ENCODE measurements at places on chromosomes 11 and 22. TPM values are rescaled to one million over a fixed set of nuclear protein-coding genes. Genes with fewer than 3 reads are reported as not detected.

LMO1 gene
- total RNA-seq = not detected

DNA sequence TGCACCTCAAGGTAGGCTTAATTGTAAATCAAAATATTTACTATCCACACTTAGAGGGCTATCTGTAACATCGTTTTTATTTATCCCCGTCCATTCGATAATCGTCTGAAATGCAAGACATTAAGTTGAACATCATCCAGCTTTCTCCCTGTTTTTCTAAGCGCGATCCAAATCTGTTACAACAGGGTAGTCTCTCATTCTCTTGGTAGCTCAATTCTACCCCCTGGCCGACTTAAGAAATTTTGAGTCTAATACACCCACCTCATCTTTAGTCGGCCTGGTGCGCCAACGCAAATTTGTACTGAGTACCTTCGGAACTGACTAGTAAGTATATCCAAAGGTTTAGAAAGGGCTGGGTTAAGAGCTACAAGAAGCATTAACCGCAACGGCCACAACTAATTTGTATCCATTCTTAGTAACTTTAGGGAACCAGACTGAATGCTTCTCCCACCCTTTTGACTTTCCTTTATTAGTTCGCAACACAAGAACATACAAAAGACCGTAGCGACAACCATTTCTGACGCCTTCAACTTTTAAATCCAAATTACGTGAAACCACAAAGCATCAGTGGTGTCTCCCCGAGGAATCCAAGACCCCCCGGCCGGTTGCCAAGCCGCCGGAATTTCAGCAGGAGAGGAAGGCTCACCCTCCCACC lies 1.0 kb upstream of the ZNF143 start:
- peak; percentile 58 for DNase-seq

- no peak for DNase-seq
These were observed 1.6 kb upstream of the KRTAP5-1 start for GRCh38 chr11:1586699-1587098.

DNA sequence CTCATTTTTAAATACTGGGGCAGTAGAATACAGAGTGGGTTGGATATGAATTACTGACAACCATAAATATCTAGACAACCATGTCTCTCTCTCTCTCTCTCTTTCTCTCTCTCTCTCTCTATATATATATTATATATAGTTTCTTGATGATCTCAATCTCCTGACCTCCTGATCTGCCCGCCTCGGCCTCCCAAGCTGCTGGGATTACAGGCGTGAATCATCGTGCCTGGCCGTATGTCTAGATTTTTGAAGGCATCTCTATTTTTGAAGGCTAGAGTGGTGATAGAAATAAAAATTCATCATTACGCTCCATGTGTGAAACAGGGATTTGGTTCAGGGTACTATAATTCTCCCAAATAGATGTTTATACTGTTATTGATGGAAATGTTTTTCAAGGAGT lies 84.1 kb downstream of the DDX10 start:
- no peak for DNase-seq

- no peak for DNase-seq
These were observed 2.1 kb upstream of the DPAGT1 start for GRCh38 chr11:119103793-119104192.

DNA sequence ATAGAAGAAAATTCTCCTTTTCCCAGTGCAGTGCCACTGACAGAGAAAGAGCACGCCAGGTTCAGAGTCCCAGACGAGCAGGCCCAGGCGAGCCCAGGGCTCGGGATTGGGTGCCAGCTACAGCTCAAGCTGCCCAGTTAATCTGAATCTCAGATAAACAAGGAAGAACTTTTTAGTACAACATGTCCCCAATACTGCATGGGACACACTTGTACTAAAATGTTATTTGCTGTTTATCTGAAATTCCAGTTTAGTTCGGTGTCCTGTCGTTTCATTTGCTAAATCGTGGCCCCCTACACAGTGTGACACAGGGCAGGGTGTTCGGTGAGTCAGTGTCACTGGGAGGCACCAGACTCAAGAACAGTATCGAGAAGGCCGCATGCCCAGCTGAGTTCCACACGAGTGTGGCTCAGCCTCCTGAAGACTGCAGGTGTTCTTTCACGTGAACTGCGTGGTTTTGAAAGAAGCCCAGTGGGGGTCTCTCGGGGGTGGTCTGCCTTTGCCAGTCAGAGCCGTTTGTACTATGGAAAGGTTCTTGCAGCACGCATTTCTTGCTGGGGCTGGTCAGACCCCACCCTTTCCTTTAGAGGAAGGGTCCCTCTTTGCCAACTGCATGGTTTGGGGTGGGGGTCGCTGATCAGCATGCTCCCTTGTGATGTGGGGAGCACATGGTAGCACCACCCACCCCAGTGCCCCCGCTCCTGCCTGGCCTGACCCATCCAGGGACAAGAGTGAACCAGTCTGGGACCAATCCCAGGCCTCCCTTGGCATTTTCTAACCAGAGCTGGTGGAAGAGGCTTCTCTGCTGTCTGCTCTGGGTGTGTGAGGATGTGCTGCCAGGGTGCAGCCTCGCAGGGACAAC lies 115.6 kb upstream of the B3GAT1 start:
- peak; percentile 39 for DNase-seq

DNA sequence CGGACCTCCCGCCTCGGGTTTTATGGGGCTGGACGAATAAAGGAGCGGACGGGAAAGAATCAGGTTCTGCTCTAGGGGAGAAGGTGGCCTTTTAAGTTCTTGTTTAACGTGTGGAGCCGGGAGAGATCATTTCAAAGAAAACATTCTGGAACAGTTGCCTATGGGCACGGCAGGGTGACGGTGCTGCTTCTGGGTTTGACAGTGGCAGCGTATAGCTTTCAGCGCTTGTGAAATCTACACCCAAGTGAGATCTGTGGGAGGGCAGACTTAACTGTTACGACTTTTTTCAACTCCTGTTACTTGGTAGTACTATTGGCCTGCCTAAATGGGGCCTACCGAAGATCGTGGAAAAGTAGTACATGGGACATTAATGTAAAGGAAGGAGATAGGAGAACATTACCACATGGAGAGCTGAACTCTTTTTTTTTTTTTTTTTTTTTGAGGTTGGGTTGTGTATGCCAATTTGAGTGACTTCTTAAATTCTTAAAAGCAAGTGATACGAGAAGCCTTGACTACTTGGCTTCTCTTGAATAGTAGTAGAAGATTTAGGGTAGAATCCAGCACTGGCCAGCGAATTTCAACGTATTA lies 743 bp downstream of the USP47 start:
- no peak for DNase-seq

DNA sequence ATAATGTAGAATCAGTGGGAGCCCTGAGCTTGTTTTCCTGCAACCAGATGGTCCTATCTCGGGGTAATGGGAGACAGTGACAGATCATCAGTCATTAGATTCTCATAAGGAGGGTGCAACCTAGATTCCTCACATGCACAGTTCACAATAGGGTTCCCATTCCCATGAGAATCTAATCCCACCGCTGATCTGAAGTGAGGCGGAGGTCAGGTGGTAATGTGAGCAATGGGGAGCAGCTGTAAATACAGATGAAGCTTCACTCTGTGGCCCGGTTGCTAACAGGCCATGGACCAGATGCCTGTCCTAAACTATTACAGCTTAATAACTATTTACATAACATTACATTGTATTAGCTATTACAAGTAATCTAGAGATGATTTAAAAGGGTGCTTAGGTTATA lies 17.0 kb downstream of the DIXDC1 start:
- no peak for DNase-seq

DNA sequence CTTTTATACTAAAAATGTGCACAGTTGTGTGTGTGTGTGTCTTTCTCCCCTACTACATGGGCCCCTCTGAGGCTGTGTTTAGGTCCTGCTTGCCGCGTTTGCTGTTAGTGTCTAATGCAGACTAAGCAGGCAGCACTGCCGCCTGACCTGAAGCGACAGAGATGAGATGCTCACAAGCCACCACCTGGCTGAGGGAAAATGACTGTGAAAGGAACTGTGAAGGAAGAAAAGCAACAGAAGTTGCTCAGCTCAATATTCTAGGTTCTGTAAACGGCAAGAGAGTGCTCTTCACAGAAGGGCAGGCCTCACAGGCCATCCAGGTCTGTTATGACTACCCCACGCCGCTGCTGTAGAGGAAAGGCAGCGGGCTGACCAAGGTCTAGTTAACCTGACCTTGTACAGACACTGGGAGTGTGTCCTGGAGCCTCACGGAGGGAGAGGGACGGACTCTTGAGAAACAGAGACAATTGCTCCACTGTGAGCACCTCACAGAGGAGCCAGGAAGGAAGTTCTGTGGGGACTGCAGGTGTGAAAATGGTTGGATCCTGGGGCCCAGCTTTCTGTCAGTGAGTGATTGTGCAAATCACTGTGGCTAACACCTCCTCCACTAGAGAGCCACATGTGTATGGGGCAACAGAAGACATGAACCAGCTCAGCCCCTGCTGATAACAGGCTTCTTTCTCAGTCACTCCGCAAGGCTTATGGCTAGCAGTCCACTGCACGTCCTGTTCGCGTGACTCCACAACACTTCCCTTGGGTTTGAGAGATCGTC lies 31.3 kb upstream of the YPEL1 start:
- peak; percentile 40 for DNase-seq

- no peak for DNase-seq
These were observed 531 bp downstream of the RAB3IL1 start for GRCh38 chr11:61916737-61917333.

DNA sequence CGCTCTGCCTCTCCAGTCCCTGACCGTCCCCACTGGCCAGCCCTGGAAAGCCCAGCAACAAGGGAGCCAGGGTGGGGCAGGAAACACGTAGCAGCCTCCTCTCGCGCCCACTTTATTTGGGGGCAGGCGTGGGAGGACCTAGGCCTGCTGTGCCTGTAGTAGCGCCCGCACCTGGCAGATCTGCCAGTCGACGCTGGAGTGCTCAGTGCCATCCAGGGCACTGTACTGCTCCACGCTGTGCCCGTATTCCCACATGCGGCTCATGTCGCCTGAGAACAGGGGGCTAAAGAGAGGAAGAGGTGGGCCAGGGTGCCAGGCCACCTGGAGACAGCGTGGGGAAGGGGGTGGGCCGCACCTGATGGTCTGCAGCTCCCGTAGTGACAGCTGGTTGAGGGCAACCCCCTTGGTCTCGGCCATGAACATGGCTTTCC lies 17.0 kb upstream of the DRICH1 start:
- peak; percentile 50 for DNase-seq

DNA sequence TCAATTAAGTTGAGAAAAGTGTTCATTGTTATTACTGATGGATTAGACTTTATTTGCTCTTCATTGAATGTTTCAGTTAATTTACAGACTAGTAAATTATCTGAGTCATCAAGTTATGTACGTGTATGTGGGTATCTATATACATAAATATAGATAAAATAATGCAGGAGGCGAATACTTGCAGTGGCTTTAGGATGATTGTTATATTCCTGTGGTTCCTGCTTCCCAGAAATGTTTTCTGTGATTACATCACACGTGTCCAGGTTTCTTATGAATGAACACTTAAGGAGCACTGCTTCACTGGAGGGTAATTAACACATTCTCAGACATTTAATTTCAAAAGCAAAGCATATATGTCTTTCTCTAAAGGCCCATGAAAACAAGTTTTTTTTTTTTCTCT lies 28.4 kb downstream of the YAP1 start:
- no peak for DNase-seq

DNA sequence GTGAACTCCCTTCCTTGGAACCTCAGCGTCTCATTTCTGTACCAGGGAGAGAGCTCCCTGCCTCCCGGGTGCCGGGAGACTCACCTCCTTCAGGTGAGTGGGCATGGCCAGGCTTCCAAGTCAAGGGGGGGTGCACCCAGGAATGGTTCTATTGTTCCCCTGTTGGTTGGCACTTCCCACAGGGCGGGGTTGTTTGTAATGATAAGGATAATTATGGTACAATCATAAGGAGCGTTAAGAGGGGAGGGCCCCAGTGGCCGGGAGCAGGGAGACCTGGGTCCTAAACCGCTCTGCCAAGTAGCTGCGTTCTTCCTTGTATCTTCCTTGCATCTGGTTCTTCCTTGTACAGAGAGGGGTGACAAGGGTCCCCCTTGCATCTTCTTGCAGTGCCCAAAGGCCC lies 79.1 kb downstream of the LRRC32 start:
- DNase-seq = no peak

GRCh38 chr11:63598556-63598955 lies 15.7 kb downstream of the PLAAT3 start:
- DNase-seq = no peak

DNA sequence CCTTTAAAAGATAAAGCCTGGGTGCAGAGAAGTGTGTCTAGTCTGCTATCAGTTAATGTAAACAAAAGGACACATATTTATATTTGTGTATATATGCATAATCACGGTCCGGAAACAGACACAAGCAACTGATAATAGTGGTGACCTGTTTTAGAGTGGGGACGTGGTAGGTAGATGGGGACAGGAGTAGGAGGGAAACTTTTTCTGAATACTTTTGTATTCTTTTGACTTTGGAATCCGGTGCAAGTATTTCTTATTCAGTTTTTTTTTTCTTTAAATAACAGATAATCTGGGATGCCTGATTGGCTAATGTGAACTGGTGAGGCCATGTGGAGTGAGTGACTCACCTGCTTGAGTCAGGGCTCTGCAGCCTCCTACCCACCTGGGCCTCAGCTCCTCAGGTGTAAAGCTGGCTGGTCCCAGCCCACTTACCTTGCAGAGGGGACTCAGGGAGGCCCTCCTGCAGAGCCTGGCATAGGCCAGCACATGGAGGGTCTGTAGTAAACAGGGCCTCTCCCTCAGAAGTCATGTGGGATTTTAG lies 15.3 kb downstream of the MICAL2 start:
- DNase-seq = peak; percentile 63

ZBTB3 gene
- 12.5 TPM for total RNA-seq

- DNase-seq = no peak
These were observed 8.5 kb downstream of the AMOTL1 start for GRCh38 chr11:94776351-94777321.

DNA sequence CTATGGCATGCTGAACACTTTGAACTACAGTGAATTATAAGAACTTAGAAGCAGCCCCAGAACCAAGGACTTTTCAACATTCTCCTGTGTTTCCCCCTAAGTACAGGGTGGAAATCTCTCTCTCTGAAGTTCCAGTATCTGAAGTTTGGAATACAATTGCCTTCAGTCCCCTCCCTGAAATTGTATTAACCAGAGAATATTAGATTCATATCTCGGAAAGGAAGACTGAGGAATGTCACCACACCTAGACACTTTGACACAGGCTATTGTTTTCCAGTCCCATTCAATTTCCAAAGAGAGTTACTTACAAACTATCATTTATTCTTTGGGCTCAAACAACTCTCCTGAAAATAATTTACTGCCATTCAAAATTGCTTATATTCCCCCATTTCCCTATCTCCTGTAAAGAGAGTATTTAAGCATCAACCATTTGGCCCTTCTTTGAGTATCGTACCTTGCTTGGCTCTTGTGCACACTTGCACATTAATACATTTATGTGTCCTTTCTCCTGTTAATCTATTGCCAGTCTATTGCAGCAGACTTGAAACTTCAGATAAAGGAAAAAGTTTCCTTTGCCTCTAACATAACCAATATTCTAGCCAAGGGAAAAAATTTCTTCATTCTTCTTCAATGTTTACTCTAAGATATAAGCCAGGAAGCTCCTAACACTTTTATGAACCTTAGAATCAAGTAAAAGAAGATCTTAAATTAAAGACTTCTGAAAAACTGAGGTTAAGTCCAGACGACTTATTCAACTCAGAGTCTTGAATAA lies 402.4 kb upstream of the DDI1 start:
- no peak for DNase-seq

Data from upper lobe of right lung (tissue), 1 donor.